ENCODE measurements at places on chromosomes 7 and 10.
A peak's percentile ranks its signal among the peaks of the same experiment; 100 is the strongest.

GRCh38 chr7:6637544-6638229 is 569 bp downstream of the ZNF316 start:
- DNase-seq: no peak

DNA sequence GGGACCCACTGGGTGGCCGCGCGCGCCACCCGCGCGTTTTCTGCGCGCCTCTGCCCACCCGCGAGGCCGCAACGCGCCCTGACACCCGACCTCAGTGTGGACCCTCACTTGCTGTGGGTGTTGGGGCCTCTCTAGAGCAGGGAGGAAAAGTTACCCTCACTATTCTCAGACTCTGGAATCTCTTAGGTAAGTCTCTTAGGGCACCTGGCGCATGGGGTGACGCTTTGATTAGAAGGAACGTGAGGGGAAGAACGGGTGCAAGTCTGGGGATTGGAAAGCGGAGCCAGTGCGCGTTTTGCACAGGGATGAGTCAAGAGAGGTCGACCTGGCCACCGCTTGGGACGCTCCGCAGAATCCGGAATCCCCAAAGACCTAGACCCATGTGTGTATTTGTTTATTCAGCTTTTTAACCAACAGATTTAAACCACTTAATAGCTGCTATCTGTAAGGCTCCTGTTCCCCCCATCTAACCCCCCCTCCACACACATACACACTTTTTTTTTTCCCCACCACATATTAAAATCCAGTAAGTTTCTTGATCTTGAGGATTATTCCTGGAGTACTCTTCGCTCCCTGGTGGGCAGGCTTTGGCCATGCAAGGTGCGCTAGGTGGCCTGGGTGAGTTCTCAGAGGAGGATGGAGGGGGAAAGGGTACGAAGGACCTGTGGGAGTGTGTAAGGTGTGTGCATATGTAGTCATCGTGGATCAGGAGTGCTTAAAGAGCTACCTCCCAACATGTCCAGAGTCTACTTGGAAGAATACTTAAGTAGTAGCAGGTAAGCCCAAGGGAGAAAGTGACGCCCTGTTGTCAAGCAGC is 169.1 kb upstream of the PPP1R3A start:
- no peak for DNase-seq

DNA sequence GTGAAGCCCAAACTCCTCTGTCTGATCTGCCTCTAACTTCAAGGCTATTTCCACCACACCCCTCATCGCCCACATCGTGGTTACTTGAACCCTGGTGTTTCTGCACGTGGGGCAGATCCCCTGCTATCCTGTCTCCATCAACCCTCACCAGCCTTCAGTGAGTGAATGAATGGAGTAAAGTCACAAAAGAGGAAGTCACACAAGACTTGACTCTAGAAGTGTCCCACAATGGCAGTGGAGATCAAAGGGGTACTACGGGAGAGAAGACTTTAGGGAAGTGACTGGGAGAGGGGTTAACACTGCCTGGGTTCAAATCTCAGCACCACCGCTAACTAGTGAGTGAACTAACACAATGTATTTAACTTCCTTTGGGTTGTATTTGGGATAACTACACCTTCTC is 85.9 kb downstream of the COBL start:
- no peak for DNase-seq

- DNase-seq: no peak
These were observed 157.1 kb downstream of the PIP4K2A start for GRCh38 chr10:22557321-22557720.

DNA sequence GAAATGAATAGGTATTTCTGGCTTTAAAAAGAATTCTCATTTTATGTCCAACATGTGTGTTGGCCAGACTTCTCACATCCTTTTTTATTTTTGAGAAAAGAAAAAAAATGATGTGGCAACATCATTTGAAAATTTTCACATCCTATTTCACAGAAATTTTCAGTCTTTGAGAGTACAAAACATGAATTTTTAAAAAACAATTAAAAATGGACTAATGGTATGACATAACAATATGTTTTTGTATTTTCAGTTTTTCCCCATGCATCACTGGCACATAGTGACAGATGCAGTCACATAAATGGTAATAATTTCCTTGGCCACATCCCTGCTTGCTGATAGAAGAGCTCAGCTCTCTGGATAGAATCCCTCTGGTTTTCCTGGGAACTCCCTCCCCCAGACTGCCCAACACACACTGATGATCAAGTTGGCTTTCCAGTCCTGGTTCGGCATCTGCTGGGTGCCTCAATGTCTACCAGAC is 188.5 kb upstream of the AGR3 start:
- DNase-seq: no peak

GRCh38 chr10:91556691-91557566 is 75.9 kb downstream of the PPP1R3C start:
- DNase-seq: no peak

- no peak for DNase-seq
These were observed 147.8 kb upstream of the UNC5B start for GRCh38 chr10:71064413-71065118.

GRCh38 chr7:130458257-130458656 is 17.4 kb upstream of the CEP41 start:
- no peak for DNase-seq

DNA sequence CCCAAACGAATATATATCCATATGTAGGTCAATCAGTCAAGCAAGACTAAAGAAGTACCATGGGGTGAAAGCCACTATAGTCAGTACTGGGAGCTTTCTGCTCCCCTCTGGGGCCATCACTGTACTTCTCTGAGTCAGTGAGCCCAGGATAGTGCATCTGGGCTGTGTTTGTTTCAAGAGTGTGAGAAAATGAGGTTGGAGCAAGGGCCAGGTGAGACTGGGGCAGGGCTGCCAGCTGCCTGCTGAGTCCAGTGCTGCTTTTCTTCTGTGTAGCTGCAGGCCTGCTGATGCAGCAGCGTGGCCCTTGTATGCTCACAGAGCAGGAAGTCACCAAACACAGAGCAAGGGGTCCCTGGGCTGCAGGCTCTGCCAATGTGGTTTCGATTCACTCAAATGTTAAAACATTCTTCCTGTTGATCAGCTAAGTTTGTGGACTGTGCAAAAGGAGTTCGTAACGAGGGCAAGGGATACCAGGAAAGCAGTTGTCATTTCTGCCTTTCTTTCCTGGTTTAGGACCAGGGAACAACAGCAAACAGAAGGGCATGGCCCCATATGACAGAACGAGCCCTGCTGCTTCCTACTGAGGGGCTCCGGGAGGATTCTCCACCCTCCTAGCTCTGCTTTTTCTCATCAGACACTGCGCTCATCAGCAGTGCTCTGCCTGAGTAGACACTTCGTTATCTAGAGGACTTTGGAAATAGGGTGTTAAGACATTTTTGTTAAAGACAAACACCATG is 65.4 kb upstream of the TNS3 start:
- no peak for DNase-seq

GRCh38 chr10:113063043-113063967 is 113.3 kb downstream of the TCF7L2 start:
- DNase-seq: no peak

DNA sequence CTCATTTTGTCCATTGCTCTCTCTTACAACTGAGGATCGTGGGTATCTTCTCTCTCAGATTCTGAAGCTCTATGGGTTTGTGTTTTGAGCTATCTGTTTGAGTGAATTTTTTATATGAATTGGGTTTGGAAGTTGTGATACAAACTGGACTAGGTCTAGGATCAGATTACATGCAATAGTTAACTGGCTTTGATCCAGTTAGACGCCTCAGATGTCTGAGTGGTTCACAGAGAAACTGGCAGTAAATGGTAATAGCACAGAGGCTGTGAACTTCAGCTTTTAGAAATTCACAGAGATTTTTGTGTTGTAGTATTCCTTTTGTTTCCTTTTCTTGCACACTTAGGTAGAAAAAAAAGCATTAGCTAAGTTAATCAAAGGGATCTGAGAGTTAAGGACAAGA is 12.7 kb upstream of the DNMBP start:
- DNase-seq: no peak

DNA sequence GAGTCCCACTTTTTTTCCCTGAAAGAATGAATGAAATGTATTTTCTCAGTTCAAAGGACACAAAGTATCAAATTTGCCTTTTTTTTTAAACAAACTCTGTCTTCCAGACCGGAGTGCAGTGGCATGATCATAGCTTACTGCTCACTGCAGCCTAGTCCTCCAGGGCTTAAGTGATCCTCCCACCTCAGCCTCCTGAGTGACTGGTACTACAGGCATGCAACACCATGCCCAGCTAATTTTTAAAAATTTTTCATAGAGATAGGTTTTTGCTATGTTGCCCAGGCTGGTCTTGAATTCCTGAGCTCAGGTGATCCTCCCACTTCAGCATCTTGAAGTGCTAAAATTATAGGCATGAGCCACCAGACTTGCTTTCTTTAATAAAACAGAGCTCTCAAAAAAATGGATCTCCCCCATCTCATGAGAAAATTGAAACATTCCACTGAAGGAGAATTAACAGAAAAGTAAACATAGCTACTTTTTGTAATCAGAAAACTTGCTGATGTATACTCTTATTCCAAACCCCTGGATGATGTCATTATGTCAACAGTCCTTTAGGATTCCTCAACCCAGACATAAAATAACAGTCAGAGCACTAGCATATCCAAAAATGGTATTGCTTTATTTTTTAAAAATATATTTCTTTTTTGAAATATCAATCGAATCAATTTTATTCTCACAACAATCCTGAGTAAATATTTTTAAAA is 12.3 kb upstream of the TRDMT1 start:
- no peak for DNase-seq

DNA sequence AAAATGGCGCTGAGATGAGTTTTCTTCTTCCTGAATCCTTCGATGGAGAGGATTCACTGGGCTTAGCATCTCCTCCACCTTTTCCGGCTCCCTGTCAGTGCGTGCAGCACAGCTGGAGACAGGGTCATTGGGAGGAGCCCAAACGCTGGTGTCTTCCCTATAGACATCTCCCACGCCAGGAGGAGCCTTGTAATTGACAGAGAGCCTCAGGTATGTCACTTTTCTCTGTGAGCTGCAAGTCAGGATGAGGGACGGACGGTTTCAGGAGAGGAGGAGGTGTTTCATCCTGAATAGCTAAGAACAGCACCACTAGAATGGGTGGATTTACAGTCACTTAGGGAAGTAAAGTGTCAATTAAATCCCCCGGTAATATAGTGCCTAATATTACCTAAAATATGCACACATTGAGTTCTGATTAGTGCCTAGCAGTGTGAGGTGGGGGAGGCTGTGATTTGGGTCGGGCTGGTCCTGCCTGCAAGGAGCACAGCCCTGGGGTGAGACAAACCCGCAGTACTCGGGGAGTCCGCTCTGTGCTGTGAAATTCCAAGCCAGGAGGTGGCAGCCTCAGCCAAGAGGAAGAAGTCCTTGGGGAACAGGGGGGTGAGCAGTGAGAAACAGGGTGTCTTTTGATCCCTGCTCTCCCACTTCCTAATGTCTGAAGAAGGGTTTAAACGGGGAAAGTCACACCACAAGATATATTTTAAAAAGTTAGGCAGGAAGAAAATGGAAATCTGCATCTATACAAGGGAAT is 28.2 kb downstream of the IL15RA start:
- peak; percentile 79 for DNase-seq

- DNase-seq: peak; percentile 18
These were observed 378 bp downstream of the PIK3AP1 start for GRCh38 chr10:96719850-96720421.

GRCh38 chr10:80465839-80466590 is 11.9 kb downstream of the TSPAN14 start:
- no peak for DNase-seq

- DNase-seq: no peak
These were observed 644.4 kb upstream of the IGFBP3 start for GRCh38 chr7:46565253-46566096.

DNA sequence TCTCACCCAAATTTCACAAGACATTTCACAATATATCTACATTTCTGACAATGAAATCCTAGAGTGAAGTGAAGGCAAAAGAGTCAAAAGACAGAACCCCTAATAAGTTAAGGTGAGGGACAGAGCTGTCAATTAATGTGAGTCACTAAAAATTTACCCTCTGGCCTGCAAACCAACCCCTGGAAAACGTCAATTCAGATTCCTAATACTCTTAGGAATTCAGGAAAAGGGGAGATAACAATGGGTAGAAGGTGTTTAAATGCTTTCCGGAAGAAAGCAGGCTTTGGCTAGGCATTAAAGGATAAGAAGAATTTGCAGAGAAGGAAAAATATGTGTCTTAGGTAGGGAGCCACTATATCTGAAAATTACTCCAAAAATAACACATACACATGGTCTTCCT is 299.6 kb downstream of the INHBA start:
- DNase-seq: no peak

DNA sequence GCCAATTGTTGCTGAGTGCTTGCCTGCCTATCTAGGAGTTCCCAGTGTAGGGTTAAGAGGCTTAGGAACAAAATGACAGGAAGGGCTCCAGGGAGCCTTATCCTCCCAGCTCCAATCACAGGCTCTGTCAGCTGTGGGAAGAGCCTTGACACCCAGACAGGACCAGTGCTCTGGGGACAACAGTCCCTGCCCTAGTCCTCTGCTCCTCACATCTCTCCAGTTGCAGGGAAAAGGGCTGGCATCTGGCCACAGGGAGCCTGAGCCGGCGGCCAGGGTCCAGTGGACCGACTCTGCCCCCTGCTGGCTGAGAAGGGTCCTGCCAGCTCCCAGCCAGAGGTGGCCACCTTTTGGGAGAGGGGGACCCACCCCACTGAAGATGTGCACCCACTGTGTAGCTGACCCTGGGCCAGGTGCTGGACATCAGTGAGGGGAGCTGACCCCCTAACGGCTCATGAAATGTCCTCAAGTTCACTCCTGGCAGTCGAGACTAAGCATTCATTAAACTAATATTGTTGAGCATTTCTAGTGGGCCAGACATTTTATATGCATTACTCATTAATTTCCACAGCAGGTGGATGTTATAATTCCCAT is 17.6 kb downstream of the DNAJB12 start:
- peak; percentile 87 for DNase-seq

- DNase-seq: no peak
These were observed 122.9 kb upstream of the GLI3 start for GRCh38 chr7:42359946-42360345.

DNA sequence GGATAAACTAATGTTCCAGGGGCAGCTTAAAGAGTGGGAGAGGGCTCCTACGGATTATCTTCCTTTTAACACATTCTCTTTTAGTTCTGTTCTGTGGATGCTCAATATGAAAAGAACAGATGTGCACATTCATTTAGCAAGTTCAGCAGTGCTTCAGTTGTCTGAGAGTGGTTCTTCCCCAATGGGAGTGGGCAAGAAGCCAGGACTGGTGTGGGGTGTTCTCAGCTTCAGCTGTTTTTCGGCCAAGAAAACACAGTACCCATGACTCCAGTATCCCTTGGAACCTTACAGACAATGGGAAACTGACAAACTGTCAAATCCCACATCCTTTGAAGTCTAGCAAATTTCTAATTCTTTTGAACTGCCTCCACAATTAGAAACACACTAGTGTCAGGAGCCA is 71.5 kb upstream of the LRRC17 start:
- DNase-seq: no peak

- no peak for DNase-seq
These were observed 13.5 kb upstream of the CSGALNACT2 start for GRCh38 chr10:43124574-43125273.

DNA sequence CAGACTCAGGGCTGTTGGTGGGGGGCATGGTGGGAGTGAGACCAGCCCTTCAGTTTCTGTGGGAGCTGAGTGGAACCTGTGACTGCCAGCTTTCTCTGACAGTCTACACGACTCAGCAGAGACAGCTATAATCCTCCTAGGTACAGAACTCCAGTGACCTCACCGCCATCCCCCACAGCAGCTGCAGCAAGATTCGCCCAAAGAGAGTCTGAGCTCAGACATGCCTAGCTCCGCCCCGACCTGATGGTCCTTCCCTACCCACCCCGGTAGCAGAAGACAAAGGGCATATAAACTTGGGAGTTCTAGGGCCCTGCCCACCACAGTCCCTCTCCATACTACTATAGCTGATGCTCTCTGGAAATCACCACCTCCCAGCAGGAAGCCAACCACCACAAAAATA is 500.1 kb downstream of the ETV1 start:
- DNase-seq: no peak

- no peak for DNase-seq
These were observed 62.5 kb upstream of the ATRNL1 start for GRCh38 chr10:115030483-115031200.

Data from uterus (tissue), 4 donors.